ENCODE measurements at places on chromosomes 6 and 20. TPM values are rescaled to one million over a fixed set of nuclear protein-coding genes. Genes with fewer than 3 reads are reported as not detected.
A peak's percentile ranks its signal among the peaks of the same experiment; 100 is the strongest.

The KIAA1755 gene
- polyA plus RNA-seq = not detected

The LTV1 gene
- polyA plus RNA-seq = 20.2 TPM

The TCF15 gene
- not detected for polyA plus RNA-seq

DNA sequence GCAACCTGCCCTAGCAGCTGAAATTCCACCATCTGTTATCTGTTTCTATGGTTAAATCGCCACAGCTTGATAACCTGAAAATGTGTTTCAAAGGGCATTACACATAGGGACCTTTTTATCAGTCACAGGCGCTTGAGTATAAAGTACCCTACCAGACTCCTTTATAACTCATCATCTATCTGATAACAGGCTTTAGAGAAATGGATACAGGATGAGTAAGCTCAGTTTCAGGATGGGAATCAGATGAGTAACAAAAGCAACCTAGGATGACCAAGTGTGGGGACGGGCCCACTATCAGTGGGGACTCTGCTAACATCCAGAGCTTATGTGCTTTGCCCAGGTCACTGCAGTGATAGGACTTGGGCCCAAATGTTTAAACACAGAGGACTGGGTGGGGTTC lies 75.6 kb downstream of the PRND start:
- DNase-seq = no peak

DNA sequence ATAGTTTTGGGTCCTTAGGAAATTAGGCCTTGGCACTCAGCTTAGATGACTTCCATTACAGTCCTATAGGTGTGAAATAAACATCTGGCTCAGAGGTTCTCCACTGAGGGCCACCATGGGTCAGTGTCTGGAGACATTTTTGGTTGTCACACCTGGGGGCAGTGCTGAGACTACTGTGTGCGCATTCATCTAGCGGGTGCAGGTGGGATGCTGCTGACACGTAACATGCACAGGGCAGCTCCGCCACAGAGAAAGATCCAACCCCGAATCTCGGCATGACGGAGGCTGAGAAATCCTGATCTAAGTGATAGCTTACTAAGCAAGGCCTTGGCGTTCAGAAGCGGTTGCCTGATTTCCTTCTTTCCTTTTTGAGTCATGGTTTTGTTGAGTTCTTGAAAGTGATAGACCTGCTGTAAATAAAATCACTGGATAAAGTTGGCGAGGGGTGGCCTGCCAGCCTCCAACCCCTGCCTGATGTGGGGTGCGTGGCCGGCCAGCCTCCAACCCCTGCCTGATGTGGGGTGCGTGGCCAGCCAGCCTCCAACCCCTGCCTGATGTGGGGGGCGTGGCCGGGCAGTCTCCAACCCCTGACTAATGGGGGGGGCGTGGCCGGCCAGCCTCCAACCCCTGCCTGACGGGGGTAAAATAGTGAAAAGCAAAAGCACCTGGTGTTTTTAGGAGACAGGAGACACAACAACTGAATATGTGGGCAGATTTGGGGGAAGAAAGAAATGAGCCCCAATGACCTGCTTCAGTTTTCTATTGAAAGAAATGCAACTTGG lies 158.1 kb downstream of the CDH26 start:
- no peak for DNase-seq

- DNase-seq = peak; percentile 6
Observed at GRCh38 chr6:167898673-167899311, 72.1 kb downstream of the AFDN start.

The BANF2 gene
- polyA plus RNA-seq = not detected

DNA sequence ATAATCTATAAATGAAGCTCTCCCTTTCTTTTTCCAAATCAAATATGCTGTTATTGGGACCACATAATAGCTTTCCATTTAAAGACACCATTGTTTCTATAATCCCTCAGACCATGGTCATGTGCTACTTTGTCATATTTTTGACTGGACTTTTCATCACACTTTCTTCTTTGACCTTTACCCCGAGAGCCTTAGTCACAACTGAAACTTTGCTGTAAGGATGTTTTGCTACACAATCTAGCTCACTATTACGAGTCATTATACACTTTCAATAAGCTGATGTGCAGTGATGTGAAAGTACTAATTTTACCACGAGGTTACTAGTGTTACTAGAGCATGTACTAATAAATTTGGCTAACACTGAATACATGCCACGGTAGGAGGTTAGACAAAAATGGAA lies 367.2 kb upstream of the RUNX2 start:
- no peak for DNase-seq

The PSMB9 gene
- polyA plus RNA-seq = 424 TPM

The RGS17 gene
- polyA plus RNA-seq = not detected

The VIP gene
- not detected for polyA plus RNA-seq

The COL9A1 gene
- not detected for polyA plus RNA-seq

GRCh38 chr6:138000941-138001340 lies 106.3 kb downstream of the PERP start:
- DNase-seq = no peak

DNA sequence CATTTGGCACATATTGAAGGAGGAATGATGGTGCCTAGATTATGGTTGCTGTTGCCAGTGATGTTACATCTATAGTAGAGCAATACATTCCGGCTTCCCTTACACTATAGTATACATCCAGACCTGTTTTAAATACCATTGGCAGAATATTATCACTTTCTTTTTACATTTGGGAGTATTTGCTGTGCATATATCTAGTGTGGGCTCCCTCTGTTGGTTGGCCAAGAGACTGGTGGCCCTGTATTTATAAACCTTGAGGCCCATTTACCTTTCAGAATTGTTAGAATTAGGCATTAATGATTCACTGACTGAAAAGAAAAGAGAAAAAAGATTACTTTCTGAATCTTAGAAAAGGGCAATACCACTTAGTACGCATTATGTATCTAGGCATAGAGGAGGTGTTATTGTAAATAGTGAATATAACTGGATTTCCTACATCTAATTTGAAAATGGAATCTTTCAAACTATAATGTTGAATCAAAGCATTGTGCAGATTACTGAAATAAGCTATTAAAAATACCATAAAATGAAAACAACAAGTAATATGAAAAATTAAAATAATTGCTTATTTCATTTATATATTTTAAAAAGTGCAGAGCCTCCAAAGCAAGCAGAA lies 628.8 kb upstream of the MAN1A1 start:
- DNase-seq = no peak

All from naive thymus-derived CD8-positive, alpha-beta T cell (primary cell).